Chondrocyte (in vitro differentiated cells): ENCODE measurements at places on chromosomes 5 and 9.
A peak's percentile ranks its signal among the peaks of the same experiment; 100 is the strongest.

- no peak for DNase-seq
Observed at GRCh38 chr9:112866662-112867274, 23.9 kb downstream of the SLC46A2 start.

DNA sequence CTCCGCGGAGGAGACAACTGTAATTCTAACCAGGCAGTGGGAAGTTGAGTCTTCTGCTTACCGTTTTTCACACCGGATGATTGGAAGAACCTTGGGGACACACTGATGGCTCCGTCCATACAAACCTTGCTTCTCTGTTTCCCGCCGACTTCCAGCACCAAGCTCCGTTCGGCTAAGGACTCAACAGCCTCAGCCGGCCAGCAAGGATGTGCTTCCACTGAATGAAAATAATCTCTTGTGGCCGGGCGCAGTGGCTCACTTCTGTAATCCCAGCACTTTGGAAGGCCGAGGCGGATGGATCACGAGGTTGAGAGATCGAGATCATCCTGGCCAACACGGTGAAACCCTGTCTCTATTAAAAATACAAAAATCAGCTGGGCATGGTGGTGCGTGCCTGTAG is 1.8 kb upstream of the EDF1 start:
- DNase-seq = no peak

DNA sequence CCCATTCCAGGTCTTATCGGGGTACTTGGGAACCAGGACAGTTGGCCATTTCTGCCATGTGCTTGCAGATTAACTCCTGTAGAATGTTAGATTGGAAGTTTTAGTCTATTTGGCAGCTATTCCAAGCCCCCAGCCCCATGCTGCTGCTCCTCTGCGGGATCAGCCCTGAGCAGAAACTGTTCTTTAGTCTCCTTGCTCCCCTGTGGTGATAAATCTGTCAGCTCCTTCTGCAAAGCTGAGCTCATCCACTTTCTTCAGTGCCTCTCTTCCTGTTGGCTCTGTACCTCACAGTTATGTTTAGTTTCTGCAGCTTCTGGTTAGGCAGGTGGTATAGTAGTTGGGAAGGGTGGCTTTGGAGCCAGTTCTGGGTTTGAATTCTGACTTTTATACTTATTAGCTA is 170.4 kb downstream of the GRIA1 start:
- no peak for DNase-seq

DNA sequence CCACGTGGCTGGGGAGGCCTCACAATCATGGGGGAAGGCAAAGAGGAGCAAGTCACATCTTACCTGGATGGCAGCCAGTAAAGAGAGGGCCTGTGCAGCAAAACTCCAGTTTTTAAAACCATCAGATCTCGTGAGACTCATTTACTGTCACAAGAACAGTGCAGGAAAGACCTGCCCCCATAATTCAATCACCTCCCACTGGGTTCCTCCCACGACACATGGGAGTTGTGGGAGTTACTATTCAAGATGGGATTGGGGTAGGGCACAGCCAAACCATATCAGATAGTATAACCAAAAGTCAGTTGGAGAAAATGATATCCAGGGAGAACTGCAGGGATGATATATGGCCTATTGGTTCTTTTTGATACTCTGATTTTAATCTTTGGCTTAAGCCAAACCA is 10.0 kb upstream of the CAVIN4 start:
- DNase-seq = no peak

DNA sequence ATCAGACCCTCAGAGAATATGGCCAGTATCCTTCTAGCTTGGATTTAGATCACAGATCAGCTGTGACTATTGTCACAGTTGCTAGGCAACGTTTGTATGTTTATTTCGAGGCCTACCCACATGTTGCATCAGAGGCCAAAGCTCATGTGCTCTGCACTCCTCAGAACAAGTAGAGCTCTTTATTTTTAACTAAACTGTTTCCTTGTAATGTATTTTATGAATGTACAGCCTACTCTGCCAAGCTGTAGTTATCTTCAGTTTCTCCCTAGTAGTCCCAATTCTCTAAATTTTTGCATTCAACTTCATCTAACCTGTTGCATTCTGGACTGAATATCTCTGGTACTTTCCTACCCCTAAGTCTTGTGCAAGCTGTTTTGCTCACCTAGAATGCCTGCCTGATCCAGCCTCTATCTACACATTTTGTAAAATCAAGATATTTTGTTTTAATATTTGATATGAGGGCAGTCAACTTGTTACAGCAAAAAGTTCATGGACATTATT is 52.8 kb downstream of the CAST start:
- DNase-seq = no peak

- DNase-seq = peak; percentile 98
Observed at GRCh38 chr9:120935383-120935857, 8.8 kb upstream of the TRAF1 start.

- no peak for DNase-seq
Observed at GRCh38 chr9:78292716-78293497, 4.0 kb upstream of the PSAT1 start.

DNA sequence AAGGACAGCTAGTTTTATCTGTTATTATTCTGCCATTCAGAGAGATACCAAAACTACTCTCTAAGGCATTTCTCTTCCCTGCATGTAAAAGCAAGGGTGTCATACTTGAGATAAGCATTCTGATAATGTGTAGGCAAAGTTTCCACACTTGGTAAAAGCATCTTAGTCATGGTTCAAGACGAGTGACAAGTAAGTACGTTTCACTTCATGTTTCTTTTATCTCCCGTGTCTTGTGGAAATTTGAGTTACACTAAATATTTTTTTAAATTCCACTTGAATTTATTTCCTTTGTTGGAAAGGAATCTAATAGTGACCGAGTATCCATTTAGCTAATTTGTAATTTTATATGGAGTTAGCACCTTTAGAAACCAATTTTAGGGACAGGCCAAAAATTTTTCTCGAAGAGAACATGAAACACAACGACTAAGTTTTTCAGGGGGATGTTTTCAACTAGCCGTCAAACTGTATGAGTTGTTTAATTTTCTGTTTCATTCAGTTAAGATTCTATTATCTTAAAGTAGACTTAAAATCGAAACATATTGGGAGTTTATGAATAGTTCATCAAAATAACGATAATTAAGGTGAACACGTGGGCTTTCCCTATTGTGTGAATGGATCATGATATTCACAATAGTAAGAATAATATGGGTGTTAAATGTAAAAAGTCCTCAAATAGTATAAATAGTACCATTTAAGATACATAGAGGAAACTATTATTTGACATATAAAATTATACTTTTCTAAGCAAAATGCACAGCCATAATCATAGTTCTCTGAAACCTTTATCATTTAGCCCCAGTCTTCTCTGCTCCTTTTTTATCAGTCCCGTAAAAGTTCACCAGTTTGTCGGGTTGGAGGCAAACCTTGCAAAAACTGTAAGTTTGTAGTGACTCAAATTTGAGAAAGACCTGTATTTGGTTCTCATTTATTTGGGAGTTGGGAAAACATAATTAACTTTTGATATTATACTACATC is 1.6 kb downstream of the RFESD start:
- no peak for DNase-seq

DNA sequence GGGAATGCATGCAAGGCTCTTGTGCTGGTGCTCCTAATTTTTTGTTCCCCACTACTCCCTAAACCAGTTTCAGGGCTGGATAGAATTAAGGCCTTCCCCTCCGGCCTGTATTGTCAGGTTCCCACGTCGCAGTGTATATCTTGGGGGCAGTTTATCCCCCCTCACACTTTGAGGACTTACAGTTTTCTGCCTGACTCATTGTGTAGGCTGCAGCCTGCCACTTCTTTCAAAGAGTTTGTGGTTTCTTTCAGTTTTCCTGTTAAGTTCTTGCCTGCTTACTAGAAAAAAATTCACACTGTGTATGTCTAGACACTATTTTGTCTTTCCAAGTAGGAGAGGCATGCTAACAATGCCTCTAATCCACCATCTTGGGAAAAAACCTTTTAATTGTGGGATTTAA is 28.4 kb upstream of the BTNL3 start:
- DNase-seq = no peak

- no peak for DNase-seq
Observed at GRCh38 chr9:126953041-126953809, 38.6 kb downstream of the RALGPS1 start.

- no peak for DNase-seq
Observed at GRCh38 chr5:72949481-72949880, 6.4 kb upstream of the FCHO2 start.

- DNase-seq = no peak
Observed at GRCh38 chr9:135179976-135180375, 92.5 kb downstream of the OLFM1 start.

DNA sequence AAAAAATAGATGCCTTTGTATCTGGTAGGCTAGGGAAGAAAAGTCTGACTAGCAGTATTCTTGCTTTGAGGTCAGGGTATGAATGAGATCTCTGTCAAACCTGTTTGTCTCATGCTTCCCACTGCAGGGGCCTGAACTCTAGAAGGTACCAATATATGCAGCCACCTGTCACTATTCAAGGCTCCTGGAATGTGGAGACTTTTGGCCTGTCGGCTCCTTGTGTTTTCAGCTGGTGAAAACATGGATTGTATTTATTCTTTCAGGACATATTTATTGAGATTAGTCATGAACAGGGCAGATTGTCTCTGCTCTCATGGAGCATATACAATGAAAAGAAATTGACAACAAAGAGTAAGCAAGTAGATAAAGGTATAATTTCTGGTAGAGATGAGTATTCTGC is 255.8 kb downstream of the ARHGAP26 start:
- DNase-seq = no peak

DNA sequence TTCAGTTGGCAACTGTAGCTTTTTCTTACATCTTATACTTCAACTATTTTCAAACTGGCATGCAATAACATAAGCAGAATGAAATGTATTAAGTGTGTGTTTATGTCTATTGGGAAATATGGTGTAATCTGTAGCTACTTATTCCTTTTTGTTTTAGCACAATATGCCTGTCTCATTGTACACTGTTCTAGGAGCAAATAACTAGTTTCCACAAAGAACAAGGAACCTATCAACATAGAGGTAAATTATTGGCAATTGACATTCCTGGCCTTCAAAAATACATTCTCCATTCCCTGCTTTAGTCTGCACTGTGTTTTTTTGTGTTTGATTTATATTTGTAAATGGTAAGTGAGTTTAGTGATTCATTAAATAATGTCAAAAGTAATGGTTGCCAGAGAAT is 75.7 kb downstream of the FBXL7 start:
- DNase-seq = no peak
